NCI-H187 treated with DMSO at 0.1 percent for 48 hours (cell line): ENCODE measurements at places on chromosomes 4 and X.

DNA sequence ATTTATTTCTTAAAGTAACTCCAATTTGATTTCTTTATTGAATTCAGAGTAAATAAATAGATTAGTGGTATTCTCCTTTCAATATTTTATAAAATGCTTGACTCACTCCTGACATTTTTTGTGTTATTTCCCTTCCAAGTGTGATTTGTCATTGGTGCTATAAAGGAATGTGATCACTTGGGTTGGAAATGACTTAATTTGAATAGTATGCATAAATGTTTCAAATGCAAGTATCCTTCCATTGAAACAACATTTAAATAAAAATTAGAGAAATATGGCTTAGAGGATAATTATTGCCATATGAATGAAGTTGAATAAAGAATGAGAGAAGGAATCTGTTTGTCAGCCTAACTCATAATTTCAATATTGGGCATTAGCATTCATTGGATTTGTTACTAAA lies 182.7 kb downstream of the PABPC4L start:
- no peak for DNase-seq

DNA sequence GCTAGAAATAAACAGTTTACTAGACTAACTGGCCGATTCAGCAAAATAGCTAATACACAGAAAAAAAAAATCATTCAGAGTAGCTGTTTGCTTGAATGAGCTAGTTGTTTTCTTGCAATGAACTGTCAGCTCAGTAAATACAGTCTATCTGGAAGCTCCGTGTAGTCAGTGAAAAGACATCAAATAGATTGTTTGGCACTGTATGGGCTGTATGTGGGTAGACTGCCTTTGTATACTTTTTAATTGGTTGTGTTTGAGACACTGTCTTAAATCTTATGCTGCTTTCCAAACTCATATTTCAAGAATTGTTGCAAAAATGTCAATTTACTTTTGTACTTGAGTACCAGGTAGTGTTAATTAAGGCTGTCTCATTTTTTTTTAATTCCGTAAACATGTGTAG lies 61.6 kb upstream of the GPR174 start:
- DNase-seq = no peak

GRCh38 chr4:78056265-78057129 lies 626 bp upstream of the FRAS1 start:
- DNase-seq = peak; percentile 95

DNA sequence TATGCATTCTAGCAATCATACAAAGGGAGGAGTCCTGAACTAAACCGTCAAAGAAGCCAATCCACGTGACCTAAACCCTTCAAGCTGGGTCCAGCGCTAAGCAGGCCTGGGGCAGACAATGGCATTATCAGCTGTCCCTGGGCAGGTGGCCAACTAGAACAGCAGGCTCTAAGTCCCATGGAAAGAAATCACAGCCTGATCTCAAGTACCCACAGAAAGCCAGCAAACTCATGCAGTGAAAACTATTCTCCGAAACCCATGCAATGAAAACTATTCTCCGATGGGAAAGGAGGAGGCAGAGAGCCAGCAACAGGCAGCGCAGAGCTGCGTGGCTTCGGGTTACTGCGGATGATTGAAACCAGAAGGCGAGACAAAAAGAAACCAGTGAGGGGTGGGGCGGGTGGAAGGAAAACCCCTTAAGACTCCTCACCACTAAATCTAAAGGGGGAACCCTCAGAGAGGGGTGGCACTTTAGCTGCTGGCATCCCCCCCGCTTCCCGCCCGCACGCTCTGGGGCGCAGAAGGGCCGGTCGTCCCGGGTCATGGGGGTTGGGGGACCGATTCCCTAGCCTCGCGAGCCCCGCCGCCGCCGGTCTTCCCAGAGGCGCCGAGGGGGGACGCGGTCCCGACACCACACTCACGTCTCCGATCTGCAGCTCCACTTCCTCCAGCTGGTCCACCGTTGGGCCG lies 567 bp downstream of the C4orf46 start:
- no peak for DNase-seq

DNA sequence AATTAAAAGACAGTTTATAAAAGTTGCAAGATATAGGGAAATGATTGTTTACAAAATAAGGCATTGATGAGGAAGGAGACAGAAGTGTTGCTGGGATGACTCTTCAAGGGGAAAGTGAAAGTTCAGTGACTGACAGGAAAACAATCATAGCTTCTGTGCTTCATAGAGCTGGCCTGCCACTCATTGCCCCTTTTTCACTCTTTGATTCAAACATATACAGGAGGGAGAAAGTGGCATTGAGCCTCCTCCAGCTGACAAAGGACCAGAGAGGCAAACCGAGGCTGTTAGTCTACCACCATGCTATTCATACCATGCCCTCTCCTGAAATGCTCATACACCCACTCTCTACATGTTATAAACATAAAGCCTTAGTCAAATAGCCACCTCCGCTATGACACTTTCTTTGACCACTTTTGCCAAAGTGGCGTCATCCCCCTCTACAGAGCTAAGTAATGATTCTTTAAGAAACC lies 79.2 kb upstream of the ATOH1 start:
- no peak for DNase-seq

DNA sequence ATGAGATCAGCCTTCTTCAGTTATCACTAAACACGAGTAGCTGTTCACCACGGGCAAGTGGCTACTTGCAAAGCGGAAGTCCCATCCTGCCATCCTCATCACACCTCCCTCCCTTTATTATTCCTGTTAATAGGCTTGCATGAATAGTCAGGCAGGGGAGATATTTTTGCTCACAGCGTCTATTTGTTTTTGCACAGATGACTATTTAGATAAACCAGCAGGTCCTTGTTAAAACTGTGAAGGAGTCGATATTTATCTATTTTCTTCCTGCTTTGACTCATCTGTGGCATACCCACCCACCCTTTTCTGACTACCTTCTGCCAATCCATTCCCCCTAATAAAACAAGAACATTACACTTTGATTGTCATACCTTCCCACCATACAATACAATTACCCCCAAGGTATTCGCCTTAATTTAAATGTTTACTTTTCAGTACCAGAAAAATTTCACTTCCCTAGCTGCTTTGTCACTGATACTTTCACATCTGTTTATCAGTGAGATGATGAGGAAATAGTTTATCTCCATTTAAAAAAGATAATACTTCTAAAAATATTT lies 96.6 kb upstream of the BANK1 start:
- DNase-seq = no peak

GRCh38 chrX:1932231-1932630 lies 317.4 kb downstream of the ASMT start:
- DNase-seq = no peak

GRCh38 chr4:89492581-89493071 lies 185.0 kb upstream of the GPRIN3 start:
- DNase-seq = no peak

DNA sequence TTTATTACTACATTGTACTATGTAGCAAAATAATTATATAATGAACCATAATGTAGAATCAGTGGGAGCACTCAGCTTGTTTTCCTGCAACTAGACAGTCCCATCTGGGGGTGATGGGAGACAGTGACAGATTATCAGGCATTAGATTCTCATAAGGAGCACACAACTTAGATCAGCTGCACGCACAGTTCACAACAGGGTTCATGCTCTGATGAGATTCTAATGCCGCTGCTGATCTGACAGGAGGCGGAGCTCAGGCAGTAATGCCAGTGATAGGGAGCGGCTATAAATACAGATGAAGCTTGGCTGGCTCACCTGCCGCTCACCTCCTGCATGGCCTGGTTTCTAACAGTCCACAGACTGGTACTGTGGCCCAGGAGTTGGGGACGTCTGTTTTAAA lies 199.2 kb downstream of the MAB21L2 start:
- no peak for DNase-seq

GRCh38 chr4:95524184-95524583 lies 24.6 kb downstream of the UNC5C start:
- DNase-seq = no peak

GRCh38 chr4:33696041-33696440 lies 2548.3 kb downstream of the ARAP2 start:
- no peak for DNase-seq

DNA sequence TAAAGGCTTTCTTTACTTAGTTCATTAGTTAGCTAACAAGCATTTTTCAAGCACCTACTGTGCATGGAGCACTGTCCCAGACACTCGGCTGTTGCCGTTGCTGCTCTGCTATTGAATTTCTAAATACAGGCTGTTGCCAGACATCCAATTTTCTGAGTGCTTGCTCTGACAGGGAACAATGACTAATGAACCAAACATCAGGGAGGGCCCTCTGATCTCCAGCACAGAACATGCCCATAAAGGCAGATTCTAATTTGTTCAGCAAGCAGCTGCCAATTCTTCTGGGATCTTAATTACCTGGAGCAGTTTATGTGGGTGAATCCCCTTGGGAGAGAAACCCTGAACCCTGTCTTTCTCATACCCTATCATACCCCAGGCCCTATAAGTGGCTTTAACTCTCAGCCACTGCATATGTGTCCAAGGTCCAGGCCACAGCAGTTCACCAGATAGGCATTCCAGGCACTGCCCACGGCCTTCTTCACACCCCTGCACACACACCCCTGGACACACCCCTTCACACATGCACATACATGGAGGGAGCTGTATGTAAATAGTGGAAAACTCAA lies 27.9 kb downstream of the TSC22D3 start:
- no peak for DNase-seq

DNA sequence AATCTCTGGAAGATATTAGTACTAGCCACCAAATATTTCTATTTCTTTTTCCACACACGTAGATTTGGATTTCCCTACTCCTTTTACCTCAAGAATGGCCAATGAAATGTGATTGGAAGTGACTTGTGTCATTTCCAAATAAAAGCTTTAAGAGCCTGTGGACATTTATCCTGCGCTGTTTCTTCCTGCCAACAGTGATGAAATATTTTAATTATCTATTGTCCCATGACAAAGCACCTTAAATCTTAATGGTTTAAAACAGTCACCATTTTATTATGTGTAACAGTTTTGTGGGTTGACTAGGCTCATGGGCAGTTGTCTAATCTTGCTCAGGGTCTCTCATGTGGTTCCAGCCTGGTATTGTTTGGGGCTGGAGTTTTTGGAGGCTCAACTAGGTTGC lies 3.5 kb upstream of the PGRMC2 start:
- no peak for DNase-seq

DNA sequence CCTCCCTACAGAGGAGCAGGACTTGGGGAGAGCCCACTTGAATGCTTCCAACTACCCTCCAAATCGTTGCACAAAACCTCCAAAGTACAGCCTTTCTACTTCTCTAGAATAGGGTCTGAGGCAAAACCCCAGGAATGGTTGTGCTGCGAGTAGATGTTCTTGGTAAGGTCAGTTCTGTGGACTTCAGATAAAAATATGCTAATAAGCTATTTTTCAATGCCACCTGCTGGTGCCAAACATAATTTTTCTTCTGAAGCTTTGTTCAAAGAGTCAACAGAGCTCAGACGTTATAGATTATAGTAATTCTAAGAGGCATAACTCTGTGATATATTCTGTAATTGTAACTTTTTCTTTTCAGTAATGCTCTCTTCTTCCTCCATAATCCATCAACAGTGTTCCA lies 425.7 kb downstream of the GPAT3 start:
- DNase-seq = no peak

GRCh38 chr4:74297539-74297938 lies 10.7 kb upstream of the EPGN start:
- DNase-seq = no peak

DNA sequence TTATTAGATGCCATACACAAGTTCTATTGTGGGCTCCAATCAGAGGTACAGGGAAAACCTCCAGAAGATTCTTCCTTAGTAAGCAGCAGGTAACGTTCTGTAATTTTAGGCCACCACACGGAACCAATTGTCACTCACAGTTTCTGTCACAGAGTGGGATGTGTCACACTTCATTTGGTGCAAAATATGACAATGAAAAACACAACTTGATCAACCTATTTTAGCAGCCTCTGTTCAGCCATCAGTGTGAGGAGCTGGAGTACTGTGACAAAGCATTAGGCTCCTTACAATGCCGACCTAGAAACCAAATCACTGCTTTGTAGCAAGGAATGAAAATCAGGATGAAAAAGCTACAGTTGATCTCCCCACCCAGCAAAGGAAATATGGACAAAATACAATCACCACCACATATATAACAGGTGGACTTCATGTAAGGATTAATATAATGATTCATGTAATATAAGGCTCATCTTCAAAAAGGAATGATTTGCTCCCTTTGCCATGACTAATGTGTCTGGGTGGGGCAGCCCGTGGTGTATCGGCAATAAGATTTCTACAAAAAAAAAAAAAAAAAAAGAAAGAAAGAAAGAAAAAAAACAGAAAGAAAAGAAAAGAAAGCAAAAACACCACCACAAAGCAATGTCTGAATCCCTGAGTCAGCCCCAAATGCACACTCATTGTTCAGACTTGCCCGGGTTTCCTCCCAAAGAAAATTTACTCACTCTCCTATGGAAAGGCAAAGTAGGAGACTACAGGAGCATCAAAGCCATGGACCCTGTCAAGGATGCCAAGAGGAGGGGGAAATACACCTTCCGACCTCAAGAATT lies 36.0 kb downstream of the SLC9A7 start:
- no peak for DNase-seq

- no peak for DNase-seq
Measured at GRCh38 chr4:140252742-140253555, 99.0 kb upstream of the MAML3 start.

- DNase-seq = no peak
Measured at GRCh38 chrX:107936434-107936730, 45.8 kb downstream of the TEX13B start.

DNA sequence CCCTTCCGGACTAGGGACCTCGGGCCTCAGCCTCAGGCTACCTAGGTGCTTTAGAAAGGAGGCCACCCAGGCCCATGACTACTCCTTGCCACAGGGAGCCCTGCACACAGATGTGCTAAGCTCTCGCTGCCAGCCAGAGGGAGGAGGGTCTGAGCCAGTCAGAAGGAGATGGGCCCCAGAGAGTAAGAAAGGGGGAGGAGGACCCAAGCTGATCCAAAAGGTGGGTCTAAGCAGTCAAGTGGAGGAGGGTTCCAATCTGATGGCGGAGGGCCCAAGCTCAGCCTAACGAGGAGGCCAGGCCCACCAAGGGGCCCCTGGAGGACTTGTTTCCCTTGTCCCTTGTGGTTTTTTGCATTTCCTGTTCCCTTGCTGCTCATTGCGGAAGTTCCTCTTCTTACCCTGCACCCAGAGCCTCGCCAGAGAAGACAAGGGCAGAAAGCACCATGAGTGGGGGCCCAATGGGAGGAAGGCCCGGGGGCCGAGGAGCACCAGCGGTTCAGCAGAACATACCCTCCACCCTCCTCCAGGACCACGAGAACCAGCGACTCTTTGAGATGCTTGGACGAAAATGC lies at the start of gene WAS:
TSS of gene WAS (plus strand) at position 389 of the 572 bp plus-strand sequence. CDS start at position 444, 55 bp downstream.
- no peak for DNase-seq

DNA sequence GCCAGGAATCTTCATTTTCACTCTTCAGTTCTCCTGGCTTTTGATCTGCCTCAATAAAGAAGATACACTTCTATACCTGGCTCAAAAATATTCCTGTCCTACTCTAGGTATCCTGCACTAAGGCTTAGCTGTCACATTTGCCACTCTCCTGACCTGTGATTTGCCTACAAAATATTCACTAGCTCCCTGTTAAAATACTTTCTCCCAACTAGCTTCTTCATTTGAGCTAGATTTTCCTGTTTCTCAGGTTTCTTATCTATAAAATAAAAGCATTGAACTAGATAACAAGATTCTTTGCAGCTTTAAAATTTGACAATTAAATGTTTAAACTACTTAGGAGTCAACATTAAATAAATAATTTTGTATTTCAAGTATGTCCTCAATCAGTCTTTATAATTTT lies 53.2 kb downstream of the CHIC2 start:
- DNase-seq = no peak
